ENCODE measurements at places on chromosomes 7 and 10. TPM values are rescaled to one million over a fixed set of nuclear protein-coding genes. Genes with fewer than 3 reads are reported as not detected.
A peak's percentile ranks its signal among the peaks of the same experiment; 100 is the strongest.

The LIPN gene
- total RNA-seq = not detected

The RELN gene
- total RNA-seq = not detected

The GRID1 gene
- 0.60 TPM for total RNA-seq

The PRR15 gene
- 6.3 TPM for total RNA-seq

The OPN1SW gene
- not detected for total RNA-seq

The GNAT3 gene
- total RNA-seq = not detected

DNA sequence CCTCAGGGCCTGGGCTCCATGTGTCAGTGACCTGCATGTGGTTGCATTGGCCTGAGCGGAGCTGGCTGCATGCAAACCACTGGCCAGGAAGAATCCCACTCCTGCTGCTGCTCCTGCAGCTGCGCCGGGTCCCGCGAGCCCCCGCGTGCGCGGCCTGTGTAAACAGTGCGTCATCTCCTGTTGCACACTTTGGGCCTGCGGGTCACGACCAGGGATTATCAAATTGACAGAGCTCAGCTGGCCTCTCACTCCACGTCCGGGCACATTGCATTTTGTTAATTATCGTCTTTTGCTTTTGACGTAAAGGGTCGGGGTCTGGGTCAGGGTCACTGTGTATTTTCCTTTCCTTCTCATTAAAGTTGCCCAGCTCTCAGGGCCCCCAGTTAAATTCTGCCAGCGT, 132.6 kb downstream of the RGS10 start:
- H3K4me1 ChIP-seq = peaks cover 28% of the 10 kb centered on the region
- H3K4me3 ChIP-seq = no peak overlapping the region
- DNase-seq = no peak
- peaks cover 1% of the 10 kb centered on the region for H3K36me3 ChIP-seq
- no peaks in the 10 kb centered on the region for H3K27me3 ChIP-seq
- H3K27ac ChIP-seq = no peak overlapping the region

- no peak for DNase-seq
- H3K27me3 ChIP-seq = no peaks in the 10 kb centered on the region
These were observed 970.2 kb downstream of the SORCS3 start for GRCh38 chr10:105611244-105611798.

DNA sequence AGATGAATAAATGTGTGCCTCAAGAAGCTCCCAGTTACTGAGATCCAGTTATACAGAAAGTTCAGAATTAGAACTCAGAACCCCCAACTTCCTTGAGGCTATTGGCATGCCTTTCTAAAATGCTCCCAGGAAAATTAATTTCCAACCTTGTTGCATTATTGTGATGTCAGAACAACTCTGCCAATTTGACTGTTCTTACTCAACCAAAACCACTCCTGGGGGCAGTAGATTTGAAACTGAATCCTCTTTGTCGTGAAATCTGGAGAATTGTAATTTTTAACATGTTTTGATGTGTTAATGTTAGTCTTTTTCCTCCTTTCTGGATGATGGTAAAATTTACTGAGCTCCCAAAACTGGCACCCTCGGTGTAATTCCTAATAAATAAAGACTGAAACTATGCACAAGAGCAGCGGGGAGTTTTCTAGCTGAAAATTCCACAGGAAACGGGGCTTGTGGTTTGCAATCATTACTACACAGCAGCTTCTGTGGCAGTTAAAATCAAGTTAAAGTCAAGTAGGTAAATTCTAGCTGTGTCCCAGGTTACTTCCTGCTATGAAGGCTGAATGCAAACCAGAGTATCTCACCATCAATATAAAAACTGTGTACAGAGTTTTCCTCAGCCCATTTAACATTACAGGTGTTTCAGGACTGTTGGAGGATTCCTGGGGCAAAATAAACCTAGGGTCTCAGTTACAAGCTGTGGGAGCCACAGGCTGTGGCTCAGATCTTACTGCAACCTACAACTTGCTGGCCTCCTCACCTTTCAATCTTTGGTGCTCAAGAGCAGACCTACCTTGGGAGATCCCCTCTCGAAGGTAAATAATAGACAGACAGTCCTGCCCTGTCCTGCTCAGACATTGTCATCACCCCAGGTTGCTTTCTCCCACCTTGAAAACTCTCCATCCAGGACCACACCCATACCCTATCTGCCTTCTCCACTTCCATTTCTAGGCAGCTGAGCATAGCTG, 156.3 kb upstream of the KMT2E start:
- H3K4me1 ChIP-seq = no peaks in the 10 kb centered on the region
- no peak for DNase-seq
- peaks cover 48% of the 10 kb centered on the region for H3K27me3 ChIP-seq
- no peak overlapping the region for H3K27ac ChIP-seq

DNA sequence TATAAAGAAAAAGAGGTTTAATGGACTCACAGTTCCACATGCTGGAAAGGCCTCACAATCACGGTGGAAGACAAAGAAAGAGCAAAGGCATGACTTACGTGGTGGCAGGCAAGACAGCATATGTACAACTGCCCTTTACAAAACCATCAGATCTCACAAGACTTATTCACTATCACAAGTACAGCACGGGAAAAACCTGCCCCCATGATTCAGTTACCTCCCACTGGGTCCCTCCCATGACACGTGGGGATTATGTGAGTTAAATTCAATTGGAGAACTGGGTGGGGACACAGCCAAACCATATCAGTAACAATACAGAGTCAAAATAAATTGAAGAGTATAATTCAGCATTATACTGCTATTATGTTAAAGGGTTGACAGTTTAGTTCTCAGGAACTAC, 37.8 kb downstream of the RNLS start:
- H3K27ac ChIP-seq = no peak overlapping the region
- no peaks in the 10 kb centered on the region for H3K27me3 ChIP-seq
- no peak for DNase-seq
- peaks cover 20% of the 10 kb centered on the region for H3K4me1 ChIP-seq
- H3K4me3 ChIP-seq = no peak overlapping the region

GRCh38 chr7:144437370-144438191, 34.1 kb upstream of the NOBOX start:
- H3K4me3 ChIP-seq = no peak overlapping the region
- H3K4me1 ChIP-seq = no peaks in the 10 kb centered on the region
- no peak for DNase-seq
- H3K36me3 ChIP-seq = no peaks in the 10 kb centered on the region
- H3K27me3 ChIP-seq = peaks cover 17% of the 10 kb centered on the region

- peaks cover 43% of the 10 kb centered on the region for H3K4me1 ChIP-seq
- peak overlapping the region; percentile 60 for H3K27ac ChIP-seq
- H3K4me3 ChIP-seq = peak overlapping the region; percentile 3
- H3K36me3 ChIP-seq = peaks cover 4% of the 10 kb centered on the region
- no peaks in the 10 kb centered on the region for H3K27me3 ChIP-seq
These were observed 12.3 kb downstream of the CAV2 start for GRCh38 chr7:116511552-116512519.

DNA sequence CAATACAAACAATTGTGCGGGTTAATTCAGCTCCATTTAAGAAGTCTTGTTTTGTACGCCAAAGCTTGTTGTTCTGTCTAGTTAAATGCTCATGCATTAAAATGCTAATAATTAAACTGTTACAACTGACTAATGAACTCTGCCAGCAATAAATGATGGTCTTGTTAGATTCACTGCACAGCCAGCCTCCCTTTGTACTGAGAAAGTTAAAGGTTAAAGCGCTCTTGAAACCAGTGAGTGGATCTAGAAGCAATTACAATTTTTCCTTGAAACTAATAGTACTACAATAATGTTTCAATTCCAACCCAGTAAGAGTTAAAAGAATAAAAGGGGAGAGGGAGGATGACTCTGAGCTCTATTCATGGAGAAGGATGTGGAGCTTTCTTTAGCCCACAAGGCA, 233.0 kb downstream of the EMX2 start:
- H3K4me1 ChIP-seq = no peaks in the 10 kb centered on the region
- peaks cover 19% of the 10 kb centered on the region for H3K27me3 ChIP-seq
- no peak overlapping the region for H3K27ac ChIP-seq
- no peak overlapping the region for H3K4me3 ChIP-seq

- H3K36me3 ChIP-seq = no peaks in the 10 kb centered on the region
- peaks cover 13% of the 10 kb centered on the region for H3K4me1 ChIP-seq
- no peak overlapping the region for H3K4me3 ChIP-seq
- peaks cover 43% of the 10 kb centered on the region for H3K27me3 ChIP-seq
- no peak for DNase-seq
These were observed 13.1 kb upstream of the SP8 start for GRCh38 chr7:20799566-20800366.

GRCh38 chr7:12729112-12729511, 41.7 kb downstream of the ARL4A start:
- no peaks in the 10 kb centered on the region for H3K36me3 ChIP-seq
- no peak for DNase-seq
- H3K4me1 ChIP-seq = peaks cover 54% of the 10 kb centered on the region
- no peak overlapping the region for H3K4me3 ChIP-seq

DNA sequence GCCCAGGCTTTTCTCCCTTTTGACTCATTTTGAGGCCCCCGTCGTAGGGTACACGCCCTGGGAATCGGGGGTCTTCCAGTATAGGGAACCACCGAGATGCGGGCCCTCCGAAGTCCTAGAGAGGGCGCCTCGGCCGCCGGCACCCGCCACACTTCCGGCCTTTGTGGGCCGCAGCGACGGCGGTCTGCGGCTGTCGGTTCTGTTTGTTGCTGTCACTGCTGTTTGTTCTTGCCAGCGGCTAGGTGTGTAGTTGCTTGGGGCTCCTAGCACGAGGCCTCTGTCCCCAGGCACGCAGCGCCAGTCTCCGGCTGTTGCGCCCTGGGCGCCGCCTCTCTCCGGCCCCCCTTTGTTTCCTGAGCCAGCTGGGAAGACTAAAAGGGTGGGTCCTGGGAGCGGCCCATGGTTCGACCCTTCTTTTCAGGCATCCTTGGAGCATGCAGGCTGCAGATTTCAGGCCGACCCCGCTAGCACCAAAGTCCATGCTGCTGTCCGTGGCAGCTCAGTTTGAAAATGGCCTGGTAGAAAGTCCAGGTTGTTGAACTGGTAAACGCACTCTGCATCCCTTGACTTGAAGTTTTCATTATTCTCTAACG, 17.8 kb upstream of the ZKSCAN1 start:
- H3K4me1 ChIP-seq = peaks cover 6% of the 10 kb centered on the region
- no peak for DNase-seq
- no peaks in the 10 kb centered on the region for H3K36me3 ChIP-seq
- peak overlapping the region; percentile 42 for H3K4me3 ChIP-seq

DNA sequence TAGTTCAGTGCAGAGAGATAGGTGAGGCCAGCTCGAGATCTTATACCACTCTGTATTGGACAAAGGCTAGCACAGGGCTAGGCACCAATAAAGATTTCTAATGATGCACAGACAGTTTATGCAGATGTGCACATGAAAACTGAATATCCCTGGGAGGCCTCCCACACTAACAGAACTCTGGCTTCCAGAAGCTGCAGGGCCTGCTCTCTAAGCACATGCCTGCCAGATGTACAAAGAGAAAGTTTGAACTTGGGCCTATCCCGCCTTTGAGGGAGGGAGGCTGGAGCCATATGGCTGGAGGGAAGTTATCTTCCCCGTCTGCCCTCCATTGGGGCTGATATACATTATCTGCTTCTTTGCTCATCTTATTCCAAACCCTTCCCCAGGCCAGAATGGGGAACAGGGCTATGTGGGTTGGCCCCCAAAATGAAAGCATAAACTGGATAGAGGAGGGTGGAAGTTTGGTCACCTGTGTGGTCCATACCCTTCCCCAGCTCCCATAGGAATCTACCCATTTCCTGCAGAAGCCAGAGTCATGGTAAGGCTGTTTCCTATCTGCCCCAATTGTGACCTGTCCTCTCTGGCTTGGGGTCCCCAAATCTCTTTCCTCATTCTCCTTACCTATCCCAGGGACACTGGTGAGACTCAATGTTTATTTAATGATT, 3.8 kb downstream of the KAZALD1 start:
- H3K36me3 ChIP-seq = no peaks in the 10 kb centered on the region
- no peaks in the 10 kb centered on the region for H3K27me3 ChIP-seq
- H3K4me3 ChIP-seq = peak overlapping the region; percentile 83
- DNase-seq = no peak

DNA sequence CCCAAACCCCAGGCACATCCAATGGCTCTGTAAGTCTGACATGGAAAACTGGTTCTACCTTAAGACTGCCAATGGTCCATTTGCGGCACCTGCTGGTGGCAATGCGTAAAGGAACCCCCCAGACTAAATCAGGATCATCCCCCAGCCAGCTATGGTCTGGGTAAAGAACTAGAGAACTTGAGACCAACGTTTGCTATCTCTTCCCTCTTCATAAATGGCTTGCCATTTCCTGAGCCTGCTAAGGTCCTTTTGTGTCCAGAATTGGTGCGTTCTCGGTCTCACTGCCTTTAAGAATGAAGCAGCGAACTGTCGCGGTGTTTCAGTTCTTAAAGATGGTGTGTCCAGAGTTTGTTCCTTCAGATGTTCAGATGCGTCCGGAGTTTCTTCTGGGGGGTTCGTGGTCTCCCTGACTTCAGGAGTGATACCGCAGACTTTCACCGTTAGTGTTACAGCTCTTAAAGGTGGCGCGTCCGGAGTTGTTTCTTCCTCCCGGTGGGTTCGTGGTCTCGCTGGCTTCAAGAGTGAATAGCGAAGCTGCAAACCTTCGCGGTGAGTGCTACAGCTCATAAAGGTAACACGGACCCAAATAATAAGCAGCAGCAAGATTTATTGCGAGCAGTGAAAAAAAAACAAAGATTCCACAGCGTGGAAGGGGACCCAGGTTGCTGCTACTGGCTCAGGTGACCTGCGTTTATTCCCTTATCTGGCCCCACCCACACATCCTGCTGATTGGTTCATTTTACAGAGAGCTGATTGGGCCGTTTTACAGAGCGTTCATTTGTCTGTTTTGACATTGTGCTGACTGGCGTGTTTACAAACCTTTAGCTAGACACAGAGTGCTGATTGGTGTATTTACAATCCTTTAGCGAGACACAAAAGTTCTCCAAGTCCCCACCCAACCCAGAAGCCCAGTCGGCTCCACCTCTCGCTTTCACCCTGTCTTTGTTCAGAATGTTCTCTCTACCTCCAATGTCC, 95.4 kb downstream of the ELMO1 start:
- no peak for DNase-seq
- H3K4me1 ChIP-seq = peaks cover 16% of the 10 kb centered on the region
- H3K27me3 ChIP-seq = peaks cover 2% of the 10 kb centered on the region
- H3K27ac ChIP-seq = peak overlapping the region; percentile 52
- H3K36me3 ChIP-seq = no peaks in the 10 kb centered on the region

DNA sequence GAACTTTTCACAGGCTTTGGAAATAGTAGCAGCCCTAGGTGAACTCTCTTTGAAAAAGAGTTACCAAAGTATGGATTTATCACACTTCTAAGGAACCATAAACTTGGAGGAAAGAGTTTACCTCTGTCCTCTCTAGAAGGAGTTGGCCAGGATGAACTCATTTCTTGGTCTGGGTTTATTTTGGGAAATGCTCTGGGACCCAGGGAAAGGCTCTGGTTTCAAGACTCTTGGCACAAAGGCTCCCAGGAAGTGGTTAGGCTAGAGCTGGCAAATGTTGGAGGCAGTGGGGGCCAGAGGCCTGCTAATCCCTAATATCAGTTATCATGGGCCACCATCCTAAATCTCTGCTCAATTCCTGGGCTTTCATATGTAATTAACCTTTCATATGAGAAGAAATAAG, 36.3 kb upstream of the CDK6 start:
- no peak overlapping the region for H3K27ac ChIP-seq
- H3K36me3 ChIP-seq = peaks cover 13% of the 10 kb centered on the region
- H3K27me3 ChIP-seq = no peaks in the 10 kb centered on the region
- no peak overlapping the region for H3K4me3 ChIP-seq

- no peaks in the 10 kb centered on the region for H3K27me3 ChIP-seq
- H3K27ac ChIP-seq = peak overlapping the region; percentile 75
- H3K4me3 ChIP-seq = no peak overlapping the region
- H3K4me1 ChIP-seq = peaks cover 43% of the 10 kb centered on the region
These were observed 58.8 kb downstream of the CDK14 start for GRCh38 chr7:90654718-90655427.
